GM12878 (cell line): ENCODE measurements at places on chromosomes 16 and 17. TPM values are rescaled to one million over a fixed set of nuclear protein-coding genes. Genes with fewer than 3 reads are reported as not detected.

SLC5A2 gene
- not detected in 2 replicates for total RNA-seq

DNA sequence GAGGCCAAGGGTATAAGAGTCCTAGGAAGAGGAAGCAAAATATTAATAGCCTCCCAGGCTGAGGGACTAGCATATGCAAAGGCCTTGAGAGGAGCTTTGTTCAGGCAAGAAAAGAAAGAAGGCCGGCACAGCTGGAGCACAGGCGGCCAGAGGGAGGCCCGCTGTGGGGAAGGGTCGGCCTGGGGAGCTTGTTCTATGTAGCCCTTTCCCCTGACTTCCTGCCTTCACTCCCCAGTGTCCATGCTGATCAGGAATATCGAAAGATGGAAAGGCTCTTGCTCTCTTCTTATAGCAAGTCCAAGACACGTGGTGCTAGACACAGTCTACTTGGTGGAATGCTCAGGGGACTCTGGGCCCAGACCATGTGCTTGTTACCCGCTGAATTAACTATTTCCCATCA is 27.4 kb upstream of the HAS3 start:
- no peak for DNase-seq

DNA sequence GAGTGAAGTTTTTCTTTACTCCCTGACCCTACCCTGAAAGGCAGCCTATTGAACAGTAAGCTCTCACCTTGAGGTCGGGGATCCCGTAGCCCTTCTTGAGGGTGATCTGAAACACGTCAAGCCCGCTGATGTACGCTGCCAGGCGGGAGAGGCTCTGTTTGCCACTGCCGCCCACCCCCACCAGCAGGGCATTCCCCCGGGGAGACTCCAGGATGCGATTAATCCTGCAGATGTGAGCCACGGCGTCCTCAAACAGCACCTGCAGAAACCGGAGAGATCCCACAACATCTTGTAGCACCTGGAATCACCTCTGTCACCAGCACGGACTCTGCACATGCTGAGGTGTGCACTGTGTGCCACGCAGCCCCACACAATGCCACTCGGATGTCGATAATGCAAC is 96.8 kb downstream of the PGS1 start:
- no peak for DNase-seq

DNA sequence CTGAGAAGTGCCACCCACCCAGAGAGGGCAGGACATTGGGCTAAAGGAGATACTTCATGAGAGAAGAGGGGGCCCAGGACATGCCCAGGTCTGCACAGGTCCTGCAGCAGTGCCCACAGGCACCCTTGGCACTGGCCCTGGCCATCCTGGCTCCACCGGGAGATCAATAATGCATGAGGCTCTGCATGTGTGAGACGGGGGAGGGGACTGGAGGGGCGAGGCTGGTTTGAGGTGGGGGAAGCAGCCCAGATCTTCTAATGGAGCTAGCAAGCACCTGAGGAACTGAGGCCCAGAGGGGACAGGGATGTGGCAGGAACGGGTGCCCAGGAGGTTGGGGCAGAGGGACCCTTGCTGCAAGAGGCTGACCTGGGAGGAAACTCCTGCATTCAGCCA is 567 bp downstream of the OSBPL7 start:
- no peak for DNase-seq

- no peak for DNase-seq
Observed at GRCh38 chr16:1152651-1153259, at the start of gene CACNA1H. CACNA1H (plus strand) TSS chr16:1153106; CDS start chr16:1153738, 632 bp downstream.

TBC1D3G gene
- not detected in 2 replicates for total RNA-seq

CCT6B gene
- 2.8 TPM in 2 replicates for total RNA-seq
